Fibroblast of skin of abdomen (primary cell): ENCODE measurements at places on chromosomes 3 and 15.

DNA sequence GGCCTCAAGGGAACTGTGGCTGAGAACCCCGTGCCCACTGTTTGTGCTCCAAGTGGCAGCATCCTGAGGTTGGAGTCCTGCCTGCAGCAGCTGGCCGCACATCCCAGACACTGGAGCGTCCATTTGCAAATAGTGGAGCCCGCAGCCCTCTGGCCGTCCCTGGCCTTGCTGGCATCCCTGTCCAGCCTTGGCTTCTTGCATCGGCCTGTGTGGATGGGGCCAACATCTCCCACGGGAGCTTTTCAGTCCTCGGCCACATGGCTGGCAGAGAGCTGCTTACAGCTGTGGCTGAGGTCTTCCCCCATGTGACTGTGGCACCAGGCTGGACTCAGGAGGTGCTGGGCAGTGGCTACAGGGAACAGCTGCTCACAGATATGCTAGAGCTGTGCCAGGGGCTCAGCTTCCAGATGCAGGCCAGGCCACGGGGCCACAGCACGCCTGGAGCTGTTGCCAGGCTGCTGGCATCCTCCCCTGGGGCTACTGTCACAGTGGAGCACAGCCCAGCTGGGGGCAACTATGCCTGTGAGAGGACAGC is 71.2 kb downstream of the FAM43A start:
- no peak for DNase-seq

DNA sequence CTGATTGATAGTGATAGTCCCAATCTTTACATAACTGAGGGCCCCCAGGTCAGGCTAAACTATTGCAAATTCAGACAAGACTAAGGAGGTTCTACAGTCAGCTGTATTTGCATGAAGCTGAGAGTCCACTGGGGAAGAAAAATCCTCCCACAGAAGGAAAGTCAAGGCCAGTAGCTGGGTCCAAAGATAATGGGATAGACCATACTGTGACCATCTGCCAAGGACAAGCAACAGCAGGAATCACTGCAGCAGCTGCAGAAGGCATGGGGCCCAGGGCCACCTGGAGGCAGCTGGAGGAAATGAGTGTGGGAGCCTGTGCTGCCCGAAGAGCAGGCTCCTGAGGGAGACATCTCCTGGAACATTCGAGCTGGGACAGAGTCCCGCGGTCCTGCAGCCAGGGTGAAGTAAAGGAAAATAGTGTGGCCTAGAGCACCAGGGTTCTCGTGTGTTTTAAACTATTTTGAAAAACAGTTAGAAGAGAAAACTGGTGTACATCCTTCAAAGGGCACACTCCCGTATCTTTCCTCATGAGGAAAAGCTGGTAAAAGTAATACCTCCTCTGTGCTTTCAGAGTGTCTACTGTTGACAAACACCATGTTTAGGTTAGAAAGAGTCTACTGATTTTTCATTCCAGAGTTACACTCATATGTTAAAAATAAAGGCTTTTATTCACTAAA is 13.2 kb upstream of the TMEM212 start:
- peak; percentile 77 for DNase-seq

GRCh38 chr15:42474827-42475226 is 16.1 kb downstream of the ZNF106 start:
- DNase-seq: no peak

DNA sequence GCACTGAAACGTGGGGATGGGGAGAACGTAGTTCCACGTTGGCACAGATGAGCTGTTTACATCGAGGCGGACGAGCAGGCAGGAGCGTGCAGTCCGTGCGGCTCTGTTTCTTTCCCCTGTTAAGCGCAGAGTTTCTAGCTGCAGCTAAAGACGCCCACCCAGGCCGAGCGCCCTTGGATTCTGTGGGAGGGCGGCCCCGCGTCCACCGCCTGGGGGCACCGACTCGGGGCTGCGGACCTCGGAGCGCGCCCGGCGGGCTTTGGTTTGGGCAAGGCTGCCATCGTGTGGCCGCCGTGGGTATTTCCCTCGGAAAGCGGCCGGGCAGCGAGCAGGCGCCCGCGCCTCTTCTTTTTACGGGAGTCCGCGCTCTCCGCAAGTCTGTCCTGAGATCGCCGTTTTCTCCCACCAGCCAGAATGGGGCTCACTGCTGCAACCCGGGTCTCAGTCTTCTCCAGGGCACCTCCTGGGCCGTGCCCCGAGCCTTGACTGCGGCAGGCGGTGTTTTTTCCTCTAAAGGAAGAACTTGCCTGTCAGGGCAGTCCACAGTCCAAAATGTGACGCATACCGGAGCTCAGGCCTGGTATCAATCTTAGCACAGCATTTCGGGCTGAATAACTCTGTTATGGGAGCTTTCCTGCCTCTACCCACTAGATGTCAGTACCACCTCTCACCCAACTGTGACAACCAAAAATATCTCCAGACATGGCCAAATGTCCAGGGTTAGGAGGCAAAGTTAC is 219.9 kb upstream of the IGF1R start:
- peak; percentile 60 for DNase-seq

- peak; percentile 82 for DNase-seq
These were observed 1.9 kb downstream of the GNAI2 start for GRCh38 chr3:50237754-50238548.
